ENCODE measurements at places on chromosomes 4 and X.

- DNase-seq: no peak
These were observed 50.0 kb downstream of the NOP14 start for GRCh38 chr4:2913168-2913567.

DNA sequence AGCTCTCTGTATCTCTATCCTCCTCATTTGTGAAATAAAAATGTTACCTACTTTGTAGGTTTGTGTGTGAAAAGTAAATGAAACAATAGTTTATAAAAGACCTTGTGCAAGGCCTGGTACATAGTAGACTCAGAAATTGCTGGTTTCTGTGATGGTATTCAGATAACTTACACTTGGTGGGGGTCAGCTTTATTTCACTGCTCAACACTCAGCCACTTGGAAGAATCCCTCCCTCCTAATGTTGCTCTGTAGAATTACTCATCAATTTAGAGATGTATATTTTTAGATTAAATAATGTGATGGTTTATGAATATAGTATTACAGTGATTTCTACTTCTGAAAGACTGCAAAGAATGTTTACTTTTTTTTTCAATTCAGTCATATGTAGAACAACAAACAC is 32.7 kb downstream of the SMARCAD1 start:
- DNase-seq: no peak

DNA sequence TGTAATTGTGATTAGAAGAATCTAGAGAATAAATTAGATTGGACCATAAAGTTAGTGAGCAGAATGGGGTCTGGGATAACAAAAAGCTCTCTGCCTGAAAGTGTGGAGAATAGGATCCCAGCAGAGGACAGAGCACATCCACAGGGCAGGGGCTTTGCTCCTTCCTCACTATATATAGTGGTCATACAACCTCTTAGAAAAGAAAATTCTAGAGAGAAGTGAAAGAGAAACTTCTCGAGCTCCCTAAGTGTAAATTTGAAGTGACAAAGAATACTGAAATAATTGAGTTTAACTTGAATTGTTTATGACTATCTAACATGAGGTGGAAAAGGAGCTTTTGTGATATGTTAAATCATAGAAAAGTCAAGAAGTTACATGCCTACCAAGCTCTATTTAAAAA is 14.9 kb downstream of the ADAM29 start:
- no peak for DNase-seq

GRCh38 chr4:1462009-1462767 is 55.9 kb upstream of the NKX1-1 start:
- no peak for DNase-seq

GRCh38 chrX:131058136-131058868 is at the start of gene ARHGAP36:
Gene ARHGAP36, plus strand, starts transcription at chrX:131058346. Its CDS starts 23,320 bp downstream, at chrX:131081666.
- no peak for DNase-seq

DNA sequence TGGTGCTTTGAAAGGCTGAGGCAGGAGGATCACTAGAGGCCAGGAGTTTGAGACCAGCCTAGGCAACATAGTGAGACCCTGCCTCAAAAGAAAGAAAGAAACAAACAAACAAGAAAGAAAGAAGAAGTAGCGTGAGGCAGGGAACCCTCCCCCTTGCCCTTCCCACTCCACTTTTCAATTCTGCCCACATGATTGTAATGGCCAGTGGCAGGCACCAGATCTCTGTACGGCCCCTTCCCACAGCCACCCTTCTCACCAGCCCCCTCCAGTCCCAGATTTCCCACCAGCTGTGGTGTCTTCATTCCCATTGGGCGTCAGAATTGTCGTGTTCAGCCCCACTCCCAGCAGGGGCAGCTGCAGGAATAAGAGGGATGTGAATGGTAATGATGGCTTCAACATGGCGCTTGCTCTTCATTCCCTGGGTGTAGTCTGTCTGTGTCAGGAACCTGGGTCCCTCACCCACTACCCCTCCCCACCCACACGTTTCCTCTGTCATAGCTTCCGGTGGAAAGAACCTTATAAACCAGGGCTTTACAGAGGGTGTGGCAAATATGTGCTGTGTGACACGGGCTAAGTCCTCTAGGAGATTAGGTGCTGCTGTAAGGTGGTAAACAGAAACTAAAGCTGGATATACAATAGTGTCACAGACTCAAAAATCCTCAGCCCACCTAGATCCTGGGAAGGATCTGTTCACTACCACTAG is at the start of gene IL2RG:
Gene IL2RG (minus strand): TSS at position 437 of the 703 bp plus-strand sequence. CDS start 38 bp downstream, at position 399.
- no peak for DNase-seq

- DNase-seq: no peak
These were observed 74.4 kb downstream of the RNF150 start for GRCh38 chr4:141058591-141059512.

GRCh38 chrX:110055616-110056015 is 52.7 kb downstream of the TMEM164 start:
- DNase-seq: no peak

- DNase-seq: no peak
These were observed 166.6 kb downstream of the DKK2 start for GRCh38 chr4:106869551-106869950.

- no peak for DNase-seq
These were observed 18.6 kb downstream of the MEPE start for GRCh38 chr4:87851332-87851731.

GRCh38 chr4:2891294-2891693 is 47.6 kb downstream of the ADD1 start:
- no peak for DNase-seq

- DNase-seq: no peak
These were observed 16.7 kb upstream of the RBM41 start for GRCh38 chrX:107135049-107135964.

- no peak for DNase-seq
These were observed 433.1 kb upstream of the SMIM31 start for GRCh38 chr4:164320847-164321246.

- no peak for DNase-seq
These were observed 46.9 kb downstream of the ANTXR2 start for GRCh38 chr4:80026100-80026499.
